HCEC 1CT (cell line): ENCODE measurements at places on chromosomes 13 and 19.

- no peak for DNase-seq
These were observed 45.3 kb downstream of the CDK8 start for GRCh38 chr13:26299168-26299750.

DNA sequence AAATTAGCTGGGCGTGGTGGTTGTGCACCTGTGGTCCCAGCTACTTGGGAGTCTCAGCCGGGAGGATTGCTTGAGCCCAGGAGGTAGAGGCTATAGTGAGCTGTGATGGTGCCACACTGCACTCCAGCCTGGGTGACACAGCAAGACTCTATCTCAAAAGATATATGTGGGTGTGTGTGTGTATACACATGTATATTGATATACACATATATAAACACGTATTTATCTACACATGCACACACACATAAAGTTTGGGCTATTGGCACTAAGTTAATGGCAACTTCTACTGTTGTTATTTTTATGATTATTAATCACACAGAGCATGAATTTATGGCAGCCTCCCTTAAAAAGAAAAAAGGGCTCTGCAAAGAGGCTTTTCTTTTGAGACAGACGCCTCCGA is 27.1 kb upstream of the ABCC4 start:
- DNase-seq, result no peak

- no peak for DNase-seq
These were observed 302.6 kb downstream of the TDRD3 start for GRCh38 chr13:60699636-60700035.

DNA sequence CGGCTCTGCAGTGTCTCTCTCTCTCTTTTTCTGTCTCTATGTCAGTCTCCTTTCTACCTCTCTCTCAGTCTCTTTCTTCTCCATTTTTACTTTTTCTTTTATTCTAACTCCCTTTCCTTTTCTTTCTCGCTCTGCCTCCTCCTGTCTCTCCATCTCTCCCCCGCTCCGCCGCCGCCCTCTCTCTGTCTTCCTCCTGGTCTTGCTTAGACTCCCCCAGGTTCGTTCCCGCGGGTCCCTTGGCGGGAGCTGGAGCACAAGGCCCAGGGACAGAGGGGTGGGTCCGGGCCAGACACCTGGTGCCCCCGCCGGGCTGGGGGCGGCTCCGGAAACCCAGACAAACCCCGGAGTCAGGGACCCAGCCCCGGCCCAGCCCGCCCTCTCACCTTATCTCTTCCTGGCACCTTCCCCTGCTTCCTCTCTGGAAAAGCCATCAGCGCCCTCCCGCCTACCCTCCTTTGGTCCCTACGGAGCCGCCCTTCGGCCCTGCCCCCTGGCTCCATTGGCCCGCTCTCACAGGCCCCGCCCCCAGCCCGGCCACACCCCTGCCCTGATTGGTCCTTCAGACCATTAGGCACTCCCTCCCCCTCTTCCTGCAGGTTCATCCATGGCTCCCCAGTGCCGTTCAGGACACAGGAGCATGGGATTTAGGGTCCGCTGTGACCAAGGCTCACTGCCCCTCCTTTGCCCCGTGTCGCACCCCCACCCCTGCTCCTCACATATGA is 15.4 kb upstream of the NOP53 start:
- no peak for DNase-seq

GRCh38 chr13:30442926-30443325 is 20.6 kb downstream of the UBE2L5 start:
- no peak for DNase-seq

DNA sequence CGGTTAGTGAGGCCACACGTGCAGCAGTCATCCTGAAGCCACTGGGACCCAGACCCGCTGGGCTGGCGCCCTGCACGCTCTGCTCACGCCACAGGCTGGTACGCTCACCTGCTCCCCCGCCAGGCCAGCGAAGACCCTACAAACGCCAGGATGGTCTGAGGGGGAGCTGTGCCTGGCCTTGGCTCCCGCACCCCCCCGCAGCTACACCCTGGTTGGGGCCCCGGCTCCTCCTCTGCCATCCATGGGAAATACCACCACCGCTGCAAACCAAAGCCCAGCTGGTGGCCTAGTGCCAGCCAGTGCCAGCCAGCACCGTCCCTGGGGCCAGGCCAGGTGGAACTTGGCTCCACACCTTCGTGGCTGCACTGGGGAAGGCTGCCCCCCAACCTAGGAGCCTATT is 23.3 kb upstream of the CACTIN start:
- DNase-seq, result no peak

GRCh38 chr19:33240181-33240771 is 14.6 kb upstream of the SLC7A10 start:
- no peak for DNase-seq

DNA sequence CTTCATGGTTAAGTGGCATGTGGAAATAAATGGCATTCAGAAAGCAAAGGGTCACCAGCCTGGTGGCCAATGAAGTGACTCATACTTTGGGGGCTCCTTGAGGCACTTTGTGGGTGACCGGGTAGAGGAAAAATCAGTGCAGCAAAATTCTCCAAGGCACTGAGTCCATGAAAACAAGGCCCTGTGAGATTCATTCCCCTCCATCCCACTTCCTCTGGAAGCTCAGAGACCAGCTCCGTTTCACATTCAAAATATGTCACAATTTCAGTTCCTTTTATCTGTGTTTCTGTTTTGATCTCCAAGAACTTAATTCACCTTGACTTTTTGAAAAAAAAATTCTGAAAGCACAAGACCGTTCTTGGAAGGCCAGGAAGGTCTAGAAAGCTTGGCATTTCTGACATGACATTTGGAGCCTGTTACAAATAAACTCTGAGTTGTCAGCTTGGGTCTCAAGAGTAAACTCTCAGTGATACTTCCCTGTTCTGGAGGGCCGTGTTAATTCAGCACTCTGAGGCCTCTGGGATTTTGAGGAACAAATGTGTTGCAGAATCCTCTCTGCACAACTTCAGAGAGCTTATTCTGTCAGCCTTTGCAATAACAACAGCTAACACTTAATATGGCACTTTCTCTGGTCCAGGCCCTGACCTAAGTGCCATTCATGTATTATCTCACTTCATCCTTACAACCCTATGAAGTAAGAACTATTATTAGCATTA is 6.8 kb downstream of the CYSLTR2 start:
- no peak for DNase-seq

DNA sequence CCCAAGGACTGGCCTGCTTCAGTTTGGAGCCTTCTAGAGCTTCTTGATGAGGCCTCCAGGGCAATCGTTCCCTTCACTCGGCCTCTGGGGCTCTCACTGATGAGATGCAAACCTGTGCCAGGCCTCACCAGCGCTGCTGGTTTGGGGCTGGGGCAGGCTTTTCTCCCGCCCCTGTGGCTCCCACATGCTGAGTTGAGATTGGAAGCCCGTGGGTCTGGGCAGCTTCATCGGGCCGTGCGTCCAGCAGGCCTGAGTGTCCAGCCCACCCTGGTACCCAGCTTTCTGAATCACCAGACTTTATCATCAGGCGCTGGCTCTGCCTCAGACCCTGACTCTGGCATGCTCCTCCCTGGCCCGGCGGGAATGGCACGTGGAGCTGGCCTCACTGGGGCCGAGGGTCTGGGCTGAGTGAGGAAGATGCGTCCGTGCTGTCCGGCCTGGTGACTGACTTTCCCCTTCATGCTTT is 4.3 kb downstream of the CALM3 start:
- no peak for DNase-seq

GRCh38 chr19:51148580-51148979 is 6.5 kb downstream of the SIGLEC7 start:
- DNase-seq, result no peak

- DNase-seq, result no peak
These were observed 488.8 kb downstream of the KCTD12 start for GRCh38 chr13:76397413-76397812.
